ENCODE measurements at places on chromosomes 2 and 18.
A peak's percentile ranks its signal among the peaks of the same experiment; 100 is the strongest.

DNA sequence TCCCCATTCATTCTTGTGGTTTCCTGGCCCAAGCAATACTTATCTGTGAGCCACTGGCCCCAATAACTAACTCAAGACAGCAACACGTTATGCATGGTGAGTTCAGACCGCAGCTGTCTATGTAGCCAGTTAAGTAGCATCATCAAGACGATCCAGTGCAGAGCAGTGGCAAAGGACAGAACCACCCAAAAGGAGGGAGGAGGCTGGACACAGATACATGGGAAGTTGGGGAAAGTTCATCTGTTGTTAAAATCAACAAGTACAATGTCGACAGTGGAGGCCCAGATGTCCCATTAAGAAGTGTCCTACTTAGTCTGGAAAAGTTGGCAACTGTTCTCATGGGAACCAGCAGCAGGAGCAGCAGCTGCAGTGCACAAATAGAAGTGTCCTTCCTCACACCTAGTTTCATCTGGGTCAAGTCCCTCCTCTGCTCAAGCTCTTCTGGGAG is 106.9 kb upstream of the THOC1 start:
- DNase-seq: no peak

- DNase-seq: no peak
These were observed 2.2 kb upstream of the GPR148 start for GRCh38 chr2:130726614-130727180.

GRCh38 chr2:113806217-113806913 is 49.9 kb upstream of the SLC35F5 start:
- no peak for DNase-seq

DNA sequence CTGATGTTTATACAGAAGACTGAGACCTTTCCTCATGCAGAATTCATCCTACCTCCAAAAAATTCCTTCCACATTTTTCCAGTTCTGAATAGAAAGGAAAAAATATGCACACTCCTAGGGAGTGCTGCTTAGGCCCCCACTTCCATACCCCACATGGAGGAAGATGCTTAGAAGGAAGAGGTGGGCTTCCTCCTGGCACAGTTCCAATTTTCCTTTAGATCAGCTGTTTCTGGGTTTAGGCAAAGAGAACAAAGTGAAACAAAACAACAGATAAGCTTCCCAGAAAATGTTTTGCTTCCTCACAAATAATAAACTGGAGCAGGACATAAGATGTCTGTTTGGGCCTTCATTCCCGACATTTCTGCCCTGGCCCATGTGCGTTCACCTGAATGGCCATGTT is 172.6 kb downstream of the PRPF40A start:
- DNase-seq: no peak

- no peak for DNase-seq
These were observed 169.3 kb upstream of the NXPH2 start for GRCh38 chr2:138949517-138949916.

- no peak for DNase-seq
These were observed 97.6 kb upstream of the HS6ST1 start for GRCh38 chr2:128416109-128416785.

DNA sequence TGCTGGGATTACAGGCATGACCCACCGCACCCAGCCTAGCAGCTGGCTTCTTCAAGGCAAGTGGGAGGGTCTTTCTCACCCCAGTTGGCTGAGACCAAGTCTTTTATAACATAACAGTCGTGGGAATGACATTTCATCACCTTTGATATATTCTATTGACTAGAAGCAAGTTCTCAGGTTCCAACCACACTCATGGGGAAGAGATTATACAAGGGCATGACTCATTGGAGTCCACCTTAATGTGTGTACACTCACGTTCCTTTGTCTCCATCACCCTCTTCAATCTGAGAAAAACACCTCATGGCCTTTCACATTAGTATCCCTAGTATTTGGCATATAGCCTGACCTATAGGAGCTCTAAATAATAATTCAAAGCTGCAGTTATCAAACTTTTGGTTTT is 2.8 kb upstream of the BBS5 start:
- no peak for DNase-seq

DNA sequence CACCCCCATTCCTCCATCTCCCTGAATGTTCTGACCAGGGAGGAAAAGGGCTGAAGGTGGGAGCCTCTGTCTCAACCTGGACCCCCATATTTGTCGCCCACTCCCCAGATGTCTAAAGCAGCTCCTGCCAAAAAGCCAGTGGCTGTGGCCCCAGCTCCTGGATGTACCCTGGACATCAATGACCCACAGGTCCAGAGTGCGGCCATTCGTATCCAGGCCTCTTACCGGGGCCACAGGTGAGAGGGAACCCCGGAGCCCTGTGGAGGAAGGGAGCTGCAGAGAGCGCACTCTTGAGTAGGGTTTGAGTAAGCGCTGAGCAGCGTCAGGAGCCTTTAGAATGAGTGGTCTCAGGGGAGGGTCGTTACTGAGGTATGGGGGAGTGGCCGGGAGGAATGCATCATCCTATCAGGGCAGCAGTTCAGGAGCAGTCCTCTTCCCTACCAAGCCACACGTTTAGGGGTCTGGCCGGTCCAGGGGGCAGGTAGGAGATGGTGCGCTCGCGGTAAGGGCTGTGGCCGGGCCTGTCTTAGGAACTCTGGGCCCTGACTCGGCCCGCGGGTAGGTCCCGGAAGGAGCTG is 2.4 kb upstream of the GMPPA start:
- no peak for DNase-seq

GRCh38 chr18:26919627-26920026 is 54.1 kb upstream of the AQP4 start:
- no peak for DNase-seq

GRCh38 chr2:41859615-41860514 is 188.0 kb upstream of the PKDCC start:
- DNase-seq: no peak

- peak; percentile 47 for DNase-seq
These were observed 69.9 kb downstream of the ODC1 start for GRCh38 chr2:10378189-10378588.

DNA sequence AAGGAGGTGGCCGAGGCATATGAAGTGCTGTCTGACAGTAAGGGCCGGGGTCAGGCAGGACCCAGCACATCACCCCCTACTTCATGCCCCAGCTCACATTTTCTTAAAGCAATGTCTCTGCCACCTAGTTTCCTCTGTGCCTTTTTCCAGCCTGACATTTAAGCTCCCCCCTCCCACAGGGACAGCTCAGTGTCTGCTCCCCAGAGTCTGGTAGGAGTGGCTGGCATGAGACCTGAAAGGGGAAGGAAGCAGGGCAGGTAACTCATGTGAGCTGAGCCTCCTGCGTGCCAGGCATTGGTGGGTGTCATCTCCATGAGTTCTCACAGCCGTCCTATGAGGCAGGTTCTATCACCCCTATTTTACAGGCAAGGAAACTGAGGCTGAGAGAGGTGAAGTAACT is 1.5 kb downstream of the DNAJB2 start:
- no peak for DNase-seq

- DNase-seq: no peak
These were observed 709 bp downstream of the UGP2 start for GRCh38 chr2:63842149-63843061.

- DNase-seq: no peak
These were observed 59.7 kb downstream of the RHBDD1 start for GRCh38 chr2:226895579-226895978.

GRCh38 chr2:127586136-127586535 is 50.7 kb downstream of the MYO7B start:
- no peak for DNase-seq

GRCh38 chr2:174322746-174323145 is 12.0 kb upstream of the SP9 start:
- no peak for DNase-seq

DNA sequence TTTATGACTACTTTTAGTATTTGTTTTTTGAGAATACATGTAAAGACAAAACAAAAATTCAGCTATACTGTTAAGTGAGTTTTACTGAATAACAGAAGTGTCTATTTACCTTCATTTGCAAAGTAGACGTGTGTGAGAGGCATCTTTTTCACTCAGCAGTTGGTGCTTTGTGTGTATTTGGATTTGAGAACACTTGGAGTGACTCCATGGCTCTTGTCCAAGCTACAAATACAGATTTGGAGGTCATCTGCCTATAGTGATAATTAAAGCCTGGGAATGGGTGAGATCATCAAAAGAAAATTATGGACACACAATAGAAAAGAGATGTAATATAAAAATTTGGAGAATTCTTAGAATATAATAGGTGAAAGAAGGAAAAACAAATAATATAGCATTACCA is 6.2 kb downstream of the NAB1 start:
- no peak for DNase-seq

- peak; percentile 68 for DNase-seq
These were observed at the start of gene CNPPD1 for GRCh38 chr2:219176818-219177551. Gene CNPPD1, minus strand, starts transcription at chr2:219176925. Its CDS starts 97 bp downstream, at chr2:219176828.

- no peak for DNase-seq
These were observed 186.5 kb upstream of the RASGRP3 start for GRCh38 chr2:33289961-33290360.

Data from GM18507 (cell line).